Hepatocyte (in vitro differentiated cells): ENCODE measurements at places on chromosomes 4 and X. TPM values are rescaled to one million over a fixed set of nuclear protein-coding genes. Genes with fewer than 3 reads are reported as not detected.
A peak's percentile ranks its signal among the peaks of the same experiment; 100 is the strongest.

GRCh38 chr4:12729384-12729783 lies 754.8 kb downstream of the RAB28 start:
- H3K36me3 ChIP-seq: no peaks in the 10 kb centered on the region
- H3K27ac ChIP-seq: no peak overlapping the region
- H3K27me3 ChIP-seq: no peaks in the 10 kb centered on the region
- H3K4me1 ChIP-seq: no peaks in the 10 kb centered on the region
- peak; percentile 22 for DNase-seq
- H3K4me3 ChIP-seq: no peak overlapping the region

GRCh38 chr4:70746179-70746839 lies 24.5 kb downstream of the RUFY3 start:
- DNase-seq: peak; percentile 12
- peak overlapping the region; percentile 39 for H3K27ac ChIP-seq
- H3K36me3 ChIP-seq: no peaks in the 10 kb centered on the region
- H3K27me3 ChIP-seq: no peaks in the 10 kb centered on the region
- no peak overlapping the region for H3K4me3 ChIP-seq

DNA sequence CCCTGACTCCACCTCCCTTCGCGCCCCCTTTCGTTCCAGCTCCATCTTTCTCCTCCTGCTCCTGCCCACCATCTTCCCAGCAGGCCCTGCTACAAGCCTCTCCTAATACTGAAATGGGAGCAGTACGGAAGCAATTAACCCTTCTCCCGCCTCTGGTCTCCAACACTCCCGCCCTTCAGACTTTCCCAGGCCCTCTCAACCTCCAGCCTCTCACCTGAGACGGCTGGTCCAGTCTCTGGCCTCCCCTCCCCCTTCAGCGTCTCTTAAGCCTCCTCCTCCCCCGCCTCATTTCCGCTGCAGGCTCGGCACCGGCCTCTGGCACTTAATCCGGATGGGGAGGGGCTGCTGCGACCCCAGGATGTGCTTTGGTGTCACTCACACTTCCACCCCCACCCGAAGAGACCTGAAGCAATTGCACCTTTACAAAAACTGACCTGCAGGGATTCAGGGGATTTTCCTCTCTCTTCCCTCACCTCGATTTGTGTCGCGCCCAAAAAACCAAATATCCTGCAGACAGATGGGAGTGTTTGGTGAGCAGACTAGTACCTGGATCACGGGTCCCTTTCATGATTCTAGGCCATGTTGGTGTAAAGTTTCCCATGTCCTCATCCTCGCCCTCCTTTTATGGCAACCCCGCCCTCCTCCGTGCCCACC lies 657 bp downstream of the TCEAL8 start:
- peak; percentile 73 for DNase-seq
- peak overlapping the region; percentile 69 for H3K4me3 ChIP-seq
- no peaks in the 10 kb centered on the region for H3K36me3 ChIP-seq
- peak overlapping the region; percentile 98 for H3K27ac ChIP-seq
- H3K4me1 ChIP-seq: peaks cover 6% of the 10 kb centered on the region
- H3K27me3 ChIP-seq: no peaks in the 10 kb centered on the region

- no peaks in the 10 kb centered on the region for H3K36me3 ChIP-seq
- H3K4me1 ChIP-seq: no peaks in the 10 kb centered on the region
- H3K27me3 ChIP-seq: no peaks in the 10 kb centered on the region
- H3K4me3 ChIP-seq: no peak overlapping the region
- no peak for DNase-seq
Measured at GRCh38 chrX:151476604-151477303, 79.7 kb downstream of the VMA21 start.

- no peak for DNase-seq
- peaks cover under 1% of the 10 kb centered on the region for H3K4me1 ChIP-seq
- no peak overlapping the region for H3K4me3 ChIP-seq
- H3K36me3 ChIP-seq: no peaks in the 10 kb centered on the region
- H3K27ac ChIP-seq: no peak overlapping the region
Measured at GRCh38 chr4:4746444-4746843, 113.0 kb upstream of the MSX1 start.

- no peak overlapping the region for H3K27ac ChIP-seq
- no peak for DNase-seq
- no peaks in the 10 kb centered on the region for H3K4me1 ChIP-seq
- no peak overlapping the region for H3K4me3 ChIP-seq
Measured at GRCh38 chr4:123042095-123042494, 119.7 kb upstream of the NUDT6 start.

DNA sequence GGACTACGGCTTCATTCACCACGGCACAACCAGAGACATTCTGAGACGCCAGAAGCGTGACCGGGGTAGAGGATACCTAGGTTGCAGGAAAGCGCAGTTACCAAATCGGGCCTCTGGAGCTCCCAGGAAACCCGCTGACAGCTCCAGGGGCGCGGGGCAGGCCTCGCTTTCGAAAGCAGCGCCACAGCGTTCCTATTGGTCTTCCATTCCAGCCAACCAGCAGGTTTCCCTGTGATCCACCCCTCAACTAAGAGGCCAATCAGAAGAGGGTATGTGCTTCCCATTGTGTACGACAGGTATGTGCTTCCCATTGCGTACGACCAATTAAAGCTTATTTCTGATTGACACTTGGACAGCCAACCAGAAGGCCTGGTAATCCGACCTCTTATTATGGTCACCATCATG lies 14.9 kb downstream of the SNX12 start:
- no peaks in the 10 kb centered on the region for H3K27me3 ChIP-seq
- no peaks in the 10 kb centered on the region for H3K4me1 ChIP-seq
- DNase-seq: peak; percentile 11
- H3K4me3 ChIP-seq: no peak overlapping the region

- H3K27ac ChIP-seq: no peak overlapping the region
- no peaks in the 10 kb centered on the region for H3K36me3 ChIP-seq
- no peak overlapping the region for H3K4me3 ChIP-seq
- DNase-seq: no peak
- peaks cover 13% of the 10 kb centered on the region for H3K4me1 ChIP-seq
Measured at GRCh38 chr4:150206954-150207353, 128.7 kb downstream of the DCLK2 start.

DNA sequence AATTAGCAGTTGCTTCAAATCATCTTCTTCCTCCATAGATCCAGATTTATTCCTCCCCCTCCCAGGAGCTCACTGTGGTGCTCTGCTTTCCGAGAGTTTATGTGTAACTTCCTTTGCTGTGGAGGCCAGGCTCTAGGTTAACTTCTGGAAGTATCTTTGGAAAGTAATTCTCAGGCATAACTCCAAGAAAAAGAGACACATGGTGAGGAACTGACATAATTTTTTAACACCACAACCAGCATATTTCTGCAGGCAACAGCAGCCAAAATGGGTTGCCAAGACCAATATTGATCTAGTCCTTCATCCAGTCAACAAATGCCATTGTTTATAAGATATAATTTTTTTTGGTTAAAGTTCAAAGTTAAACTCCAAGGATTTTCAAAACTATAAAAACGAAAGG lies 114.5 kb upstream of the RBPJ start:
- H3K36me3 ChIP-seq: no peaks in the 10 kb centered on the region
- H3K4me3 ChIP-seq: no peak overlapping the region
- DNase-seq: no peak
- no peak overlapping the region for H3K27ac ChIP-seq

GRCh38 chr4:92970996-92971395 lies 667.2 kb downstream of the GRID2 start:
- H3K27me3 ChIP-seq: no peaks in the 10 kb centered on the region
- no peak overlapping the region for H3K4me3 ChIP-seq
- H3K4me1 ChIP-seq: no peaks in the 10 kb centered on the region
- no peak for DNase-seq
- no peak overlapping the region for H3K27ac ChIP-seq

GRCh38 chrX:128057421-128057820 lies 5.2 kb upstream of the ACTRT1 start:
- no peak overlapping the region for H3K27ac ChIP-seq
- H3K36me3 ChIP-seq: no peaks in the 10 kb centered on the region
- no peak for DNase-seq
- H3K4me3 ChIP-seq: no peak overlapping the region

GRCh38 chr4:142582340-142582739 lies 263.8 kb downstream of the INPP4B start:
- H3K4me1 ChIP-seq: no peaks in the 10 kb centered on the region
- no peaks in the 10 kb centered on the region for H3K36me3 ChIP-seq
- no peak overlapping the region for H3K4me3 ChIP-seq
- no peaks in the 10 kb centered on the region for H3K27me3 ChIP-seq
- no peak overlapping the region for H3K27ac ChIP-seq

- H3K27ac ChIP-seq: no peak overlapping the region
- no peaks in the 10 kb centered on the region for H3K4me1 ChIP-seq
- H3K36me3 ChIP-seq: no peaks in the 10 kb centered on the region
Measured at GRCh38 chr4:30386266-30386895, 333.8 kb upstream of the PCDH7 start.

DNA sequence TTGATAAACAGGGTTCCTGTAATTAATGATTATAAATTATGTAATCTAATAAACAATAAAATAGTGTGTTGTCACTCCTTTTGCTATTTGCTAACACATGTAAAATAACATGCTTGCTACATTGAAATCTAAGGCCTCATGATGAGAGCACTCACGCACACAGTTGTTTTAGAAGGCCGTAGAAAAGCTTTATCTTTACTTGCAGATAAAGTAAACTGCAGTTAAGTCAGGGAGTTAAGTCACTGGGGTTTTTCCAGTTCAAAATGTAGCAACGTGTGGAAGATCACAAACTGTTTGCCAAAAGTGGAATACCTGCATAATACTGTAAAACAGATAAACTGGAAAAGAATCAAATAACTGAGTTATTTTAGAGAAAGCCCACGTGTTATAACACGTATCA lies 187.3 kb upstream of the PACRGL start:
- H3K4me1 ChIP-seq: peaks cover 11% of the 10 kb centered on the region
- H3K36me3 ChIP-seq: no peaks in the 10 kb centered on the region
- H3K27me3 ChIP-seq: no peaks in the 10 kb centered on the region
- DNase-seq: peak; percentile 43

- no peaks in the 10 kb centered on the region for H3K27me3 ChIP-seq
- H3K36me3 ChIP-seq: no peaks in the 10 kb centered on the region
- no peaks in the 10 kb centered on the region for H3K4me1 ChIP-seq
- no peak overlapping the region for H3K27ac ChIP-seq
- DNase-seq: no peak
Measured at GRCh38 chr4:22875587-22876257, 183.0 kb downstream of the GBA3 start.

GRCh38 chr4:83974111-83974780 lies 438.3 kb downstream of the GPAT3 start:
- no peak overlapping the region for H3K27ac ChIP-seq
- H3K27me3 ChIP-seq: no peaks in the 10 kb centered on the region
- H3K4me3 ChIP-seq: no peak overlapping the region
- DNase-seq: no peak

DNA sequence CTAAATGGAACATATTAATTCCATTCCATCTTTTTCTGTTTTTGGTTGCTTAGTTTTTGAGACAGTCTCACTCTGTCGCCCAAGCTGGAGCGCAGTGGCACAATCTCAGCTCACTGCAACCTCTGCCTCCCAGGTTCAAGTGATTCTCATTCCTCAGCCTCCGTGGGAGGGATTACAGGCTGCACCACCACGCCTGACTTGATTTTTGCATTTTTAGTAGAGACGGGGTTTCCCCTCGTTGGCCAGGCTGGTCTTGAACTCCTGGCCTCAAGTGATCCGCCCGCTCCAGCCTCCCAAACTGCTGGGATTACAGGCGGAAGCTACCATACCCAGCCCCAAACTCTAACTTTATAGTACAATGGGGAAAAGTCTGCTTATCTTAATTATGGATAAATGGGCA lies 11.2 kb downstream of the HNRNPD start:
- no peak overlapping the region for H3K4me3 ChIP-seq
- no peaks in the 10 kb centered on the region for H3K36me3 ChIP-seq
- no peaks in the 10 kb centered on the region for H3K27me3 ChIP-seq

DNA sequence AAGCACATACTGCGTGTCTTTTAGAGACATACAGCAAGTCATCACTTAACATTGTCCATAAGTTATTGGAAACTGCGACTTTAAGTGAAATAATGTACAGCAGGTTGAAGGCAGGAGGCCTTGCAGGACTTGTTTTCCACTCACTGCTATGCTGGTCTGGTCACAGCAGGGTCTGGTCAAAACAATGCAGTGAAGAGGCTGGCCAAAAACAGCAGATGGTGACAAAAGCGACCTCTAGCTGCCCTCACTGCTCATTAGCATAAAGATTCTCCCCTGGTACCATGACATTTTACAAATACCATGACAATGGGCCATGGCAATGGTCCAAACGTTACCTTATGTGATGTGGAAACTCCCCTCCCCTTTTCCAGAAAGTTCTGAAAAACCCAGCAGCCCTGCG lies 1283.6 kb downstream of the FSTL5 start:
- no peaks in the 10 kb centered on the region for H3K36me3 ChIP-seq
- H3K4me1 ChIP-seq: no peaks in the 10 kb centered on the region
- DNase-seq: no peak
- no peaks in the 10 kb centered on the region for H3K27me3 ChIP-seq

DNA sequence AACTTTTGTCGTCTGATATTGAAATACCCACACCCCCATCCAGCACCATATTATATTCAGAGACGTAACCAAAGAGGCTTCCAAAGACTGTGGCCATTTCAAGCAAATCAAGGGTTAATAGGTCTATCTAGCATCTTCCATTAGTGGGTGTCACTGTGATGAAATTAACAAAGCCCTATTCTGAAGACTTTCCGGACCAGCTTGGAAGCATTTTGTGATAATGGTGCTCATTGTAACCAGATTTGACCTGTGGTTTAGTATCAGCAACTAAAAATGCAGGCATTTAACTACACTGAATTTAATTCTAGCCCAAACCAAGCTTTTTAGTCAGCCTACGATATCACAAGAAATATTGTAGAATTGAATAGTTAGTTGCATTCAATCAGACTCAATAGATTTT lies 309.7 kb upstream of the TENM3 start:
- H3K4me1 ChIP-seq: no peaks in the 10 kb centered on the region
- no peaks in the 10 kb centered on the region for H3K36me3 ChIP-seq
- no peak overlapping the region for H3K4me3 ChIP-seq
- no peaks in the 10 kb centered on the region for H3K27me3 ChIP-seq

DNA sequence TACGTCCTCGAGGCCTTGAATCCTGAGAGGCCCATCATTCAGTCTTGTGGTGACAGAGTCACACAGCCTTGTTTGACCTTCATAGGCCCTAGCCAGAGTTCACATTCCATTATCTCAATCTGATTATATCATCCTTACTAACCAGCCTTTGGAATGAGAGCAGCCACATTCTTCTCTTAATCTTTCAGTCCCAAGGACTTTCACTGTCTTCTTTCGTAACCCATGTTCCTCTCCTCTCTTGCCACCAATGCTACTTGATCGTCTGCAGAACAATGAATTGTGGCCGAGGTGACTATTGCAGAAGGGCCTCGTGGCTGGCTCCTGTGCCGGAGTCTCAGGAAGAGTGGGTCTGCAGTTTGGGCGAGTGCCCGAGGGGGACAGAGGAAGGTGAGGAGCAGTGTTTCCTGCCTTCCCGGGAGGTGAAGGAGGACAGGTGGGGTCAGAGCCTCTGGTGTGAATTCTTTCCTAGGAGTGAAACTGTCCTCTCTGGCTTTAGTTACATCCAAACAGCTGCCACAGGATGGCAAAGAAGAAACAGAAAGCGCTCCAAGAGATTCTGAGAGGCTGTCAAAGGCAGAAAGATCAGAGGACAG lies 94.6 kb downstream of the LIMCH1 start:
- DNase-seq: no peak
- no peak overlapping the region for H3K4me3 ChIP-seq
- H3K36me3 ChIP-seq: no peaks in the 10 kb centered on the region

The HSFX2 gene
- total RNA-seq: not detected in 2 replicates

The GLRA3 gene
- 0.08 and 0.10 TPM in 2 replicates for total RNA-seq

The RNF212 gene
- total RNA-seq: 3.0 and 10.4 TPM in 2 replicates

The SERPINA7 gene
- total RNA-seq: 42.9 and 43.1 TPM in 2 replicates

The NLGN4X gene
- 3.9 and 4.5 TPM in 2 replicates for total RNA-seq

The HTR2C gene
- 0.04 and 0.27 TPM in 2 replicates for total RNA-seq

The SLC2A9 gene
- 2.7 and 6.2 TPM in 2 replicates for total RNA-seq

The CT45A5 gene
- not detected in 2 replicates for total RNA-seq

The MGARP gene
- 0.90 and 2.0 TPM in 2 replicates for total RNA-seq

The DDIT4L gene
- 3.6 and 4.4 TPM in 2 replicates for total RNA-seq

The TBX22 gene
- total RNA-seq: 0.08 and 0.10 TPM in 2 replicates

The RAB40AL gene
- 1.2 TPM in 1 of 2 replicates, not detected in the other for total RNA-seq
